Stomach (tissue), 19 donors: ENCODE measurements at places on chromosomes 6 and 20.
A peak's percentile ranks its signal among the peaks of the same experiment; 100 is the strongest.

DNA sequence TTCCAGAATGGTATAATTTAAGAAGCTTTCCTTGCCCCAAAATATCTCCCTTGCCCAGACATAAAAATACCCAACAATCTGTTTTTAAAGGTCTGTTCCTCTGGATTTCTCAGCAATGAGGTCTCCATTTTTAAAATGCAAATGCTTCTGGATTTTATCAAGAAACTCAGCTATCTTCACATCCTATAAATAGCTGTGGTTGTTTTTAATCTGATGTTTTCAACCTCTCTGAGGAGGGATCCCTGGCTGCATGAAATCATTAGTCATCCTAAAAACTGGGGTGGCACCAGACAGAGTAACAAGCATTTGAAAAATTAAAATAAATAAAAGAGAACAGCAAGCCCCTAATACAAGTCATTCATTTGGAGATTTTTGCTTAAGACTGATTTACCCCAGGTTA lies 168.5 kb upstream of the ID4 start:
- no peak for DNase-seq

GRCh38 chr6:53794720-53795339 lies at the start of gene LRRC1:
LRRC1 (plus strand) TSS chr6:53795005; CDS start chr6:53795257, 252 bp downstream.
- DNase-seq, result peak; percentile 98

GRCh38 chr6:83044091-83044768 lies 21.4 kb downstream of the UBE3D start:
- no peak for DNase-seq

- no peak for DNase-seq
Observed at GRCh38 chr6:2873643-2874042, 29.5 kb downstream of the SERPINB9 start.

DNA sequence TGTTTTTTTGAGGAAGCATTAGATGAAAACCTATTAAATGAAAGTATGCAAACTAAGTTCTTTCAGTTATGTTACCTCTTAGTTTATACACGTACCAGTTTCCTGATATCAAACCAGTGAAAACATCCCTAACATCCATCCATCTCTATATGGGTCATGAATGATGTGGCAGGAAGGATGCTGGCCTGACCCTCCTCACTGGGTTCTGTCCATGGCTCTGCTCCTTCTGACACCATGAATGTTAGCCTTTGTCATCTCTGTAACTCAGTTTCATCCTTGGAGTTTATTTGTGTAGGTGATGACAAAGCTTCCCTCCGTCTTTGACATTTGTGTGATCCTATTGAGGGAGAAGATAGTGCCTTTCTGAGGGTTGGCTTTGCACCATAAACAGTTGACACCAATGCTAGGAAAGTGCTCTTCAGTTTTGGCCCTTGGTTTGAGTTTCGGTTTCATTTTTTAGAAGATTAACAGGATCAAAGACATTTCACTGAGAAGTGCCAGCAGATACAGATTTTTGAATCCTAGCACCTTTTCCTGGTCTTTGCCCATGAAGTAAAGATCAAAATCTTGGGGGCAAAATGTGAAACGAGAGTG lies 72.0 kb upstream of the SCGN start:
- DNase-seq, result no peak

- DNase-seq, result no peak
Observed at GRCh38 chr20:4026093-4026601, 10.8 kb upstream of the RNF24 start.

DNA sequence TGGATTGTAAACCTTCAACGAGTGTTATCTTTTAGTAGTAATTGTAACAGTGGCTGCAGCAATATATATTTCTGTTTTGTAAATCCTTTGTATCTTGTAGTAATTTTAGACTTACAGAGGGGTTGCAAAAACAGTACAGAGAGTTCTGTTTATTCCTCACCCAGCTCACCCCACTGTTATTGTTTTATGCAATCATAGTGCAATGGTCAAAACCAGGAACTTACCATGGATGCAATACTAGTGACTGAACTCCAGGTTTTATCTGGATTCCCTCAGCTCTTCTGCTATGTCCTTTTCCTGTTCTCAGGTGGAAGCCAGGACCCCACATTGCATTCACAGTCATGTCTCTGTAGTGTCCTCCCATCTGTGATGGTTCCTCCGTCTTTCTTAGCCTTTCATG lies 42.5 kb upstream of the NKX2-2 start:
- no peak for DNase-seq

DNA sequence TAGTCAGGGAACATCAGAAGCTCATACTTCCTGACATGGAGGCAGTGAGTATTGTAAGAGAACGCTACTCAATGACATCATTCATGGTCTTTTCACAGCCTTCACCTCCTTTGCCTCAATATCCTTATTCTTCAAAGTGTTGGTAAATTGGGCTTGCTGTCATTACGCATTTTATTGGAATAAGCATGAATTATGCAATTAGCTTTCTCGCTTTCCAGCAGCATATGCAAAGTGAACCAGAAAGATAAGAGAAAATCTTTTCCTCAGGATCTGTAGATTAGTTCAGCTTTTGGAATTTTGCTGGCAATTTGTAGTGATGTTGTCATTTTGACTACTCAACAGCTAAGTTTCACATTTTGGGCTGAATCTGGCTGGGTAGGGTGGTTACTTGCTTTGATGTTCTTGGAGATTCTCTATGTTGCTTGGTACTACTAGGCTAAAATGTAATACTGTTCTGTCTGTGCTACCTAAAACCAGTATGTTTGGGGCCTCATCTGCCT lies 1012.1 kb downstream of the KIF16B start:
- DNase-seq, result no peak

- peak; percentile 21 for DNase-seq
Observed at GRCh38 chr6:19399406-19399805, 437.8 kb upstream of the ID4 start.

DNA sequence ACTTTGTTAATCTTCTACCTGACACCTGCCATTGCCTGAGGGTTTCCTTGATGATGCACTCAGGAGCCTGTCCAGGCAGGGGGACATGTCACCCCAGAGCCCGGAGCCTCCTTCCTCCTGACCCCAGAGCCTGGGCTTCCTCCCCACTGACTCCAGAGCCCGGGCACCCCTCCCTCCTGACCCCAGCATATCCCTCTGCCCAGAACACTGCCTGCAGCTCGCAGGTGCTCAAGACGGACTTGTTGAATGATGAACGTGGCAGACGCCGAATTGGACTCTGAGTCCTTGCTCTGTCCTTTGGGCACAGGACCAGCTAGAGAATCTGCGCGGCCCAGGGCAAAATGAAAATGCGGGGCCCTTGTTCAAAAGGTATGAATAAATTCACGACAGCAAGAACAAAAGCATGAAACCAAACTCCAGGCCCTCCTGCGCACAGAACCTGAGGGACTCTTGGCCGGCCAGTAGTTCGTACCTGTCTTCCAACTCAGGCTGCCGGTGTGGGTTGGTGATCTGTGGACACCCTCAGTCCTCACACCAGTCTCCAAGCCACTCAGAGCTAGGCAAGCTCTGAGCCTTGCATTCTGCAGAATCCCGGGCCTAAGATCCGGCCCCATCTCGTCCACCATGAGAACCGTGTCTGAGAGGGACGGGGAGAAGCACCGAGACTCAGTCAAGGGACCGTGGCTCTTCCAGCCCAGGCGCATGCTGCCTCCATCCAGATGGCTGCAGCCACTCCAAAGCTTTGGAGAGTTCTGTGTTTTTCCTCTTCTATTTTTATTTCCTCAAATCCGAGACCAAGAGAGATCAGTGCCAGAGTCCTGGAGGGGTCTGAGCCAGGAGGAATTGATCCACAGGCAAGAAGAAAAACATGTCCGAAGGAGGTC lies 104.7 kb downstream of the BMP7 start:
- DNase-seq, result no peak

DNA sequence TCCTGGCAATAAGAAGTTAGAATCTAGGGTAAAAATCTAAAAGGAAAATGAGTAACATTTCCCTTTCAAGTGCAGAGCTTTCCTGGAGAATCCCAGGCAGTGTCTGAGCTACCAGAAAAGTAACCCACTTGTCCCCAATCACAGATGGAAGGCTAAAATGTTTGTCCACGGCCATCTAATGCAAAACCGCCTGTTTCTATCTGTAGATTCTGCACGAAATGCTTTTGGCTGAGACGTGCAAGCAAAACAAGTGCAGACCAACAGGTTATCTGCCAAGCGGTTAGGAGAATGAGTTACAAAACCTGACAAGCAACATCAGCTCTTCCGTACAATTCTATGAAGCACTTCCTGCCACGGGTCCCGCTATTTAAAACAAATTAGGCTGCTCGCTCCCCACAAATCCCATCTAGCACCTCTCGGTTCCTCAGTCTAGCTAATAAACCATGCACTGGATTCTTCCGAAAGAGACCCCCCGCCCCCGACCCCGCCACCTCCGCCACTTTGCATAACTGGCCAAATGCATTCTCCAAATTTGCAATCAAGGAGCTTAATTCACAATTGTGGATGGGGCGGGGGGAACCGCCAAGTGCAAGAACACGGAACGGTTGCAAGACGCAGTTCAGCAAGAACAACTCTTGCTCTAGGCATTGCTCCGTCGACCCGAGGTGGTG lies 1.4 kb downstream of the ELOVL5 start:
- DNase-seq, result peak; percentile 62

- DNase-seq, result no peak
Observed at GRCh38 chr6:67887419-67887746, 747.7 kb upstream of the ADGRB3 start.

DNA sequence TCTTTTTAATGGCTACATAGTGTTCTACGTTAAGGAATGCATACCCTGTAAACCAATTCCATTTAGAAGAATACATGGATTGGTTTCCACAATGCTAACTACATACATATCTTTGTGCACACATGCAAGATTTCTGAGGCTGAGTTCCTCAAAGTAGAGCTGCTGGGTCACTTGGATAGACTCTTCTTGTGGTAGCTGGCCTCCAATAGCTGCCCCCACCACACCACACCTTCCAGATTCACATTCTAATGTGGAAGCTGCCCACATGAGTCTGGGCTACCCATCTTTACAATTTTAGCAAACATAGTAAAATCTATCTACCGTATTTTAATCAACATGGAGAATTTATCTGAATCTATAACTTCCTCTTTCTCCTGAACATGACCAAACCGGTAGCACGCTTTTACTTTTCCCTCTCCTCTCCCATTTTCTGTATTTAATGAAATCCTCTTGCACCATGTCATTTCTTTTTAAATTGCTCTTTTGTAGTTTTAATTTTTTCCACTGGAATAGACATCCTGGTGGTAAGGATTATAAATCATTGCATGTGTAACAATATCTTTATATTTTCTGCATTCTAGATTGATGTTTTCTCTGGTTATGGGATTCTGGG lies 74.7 kb upstream of the CITED2 start:
- no peak for DNase-seq

GRCh38 chr20:18011482-18011881 lies 42.7 kb downstream of the MGME1 start:
- no peak for DNase-seq

DNA sequence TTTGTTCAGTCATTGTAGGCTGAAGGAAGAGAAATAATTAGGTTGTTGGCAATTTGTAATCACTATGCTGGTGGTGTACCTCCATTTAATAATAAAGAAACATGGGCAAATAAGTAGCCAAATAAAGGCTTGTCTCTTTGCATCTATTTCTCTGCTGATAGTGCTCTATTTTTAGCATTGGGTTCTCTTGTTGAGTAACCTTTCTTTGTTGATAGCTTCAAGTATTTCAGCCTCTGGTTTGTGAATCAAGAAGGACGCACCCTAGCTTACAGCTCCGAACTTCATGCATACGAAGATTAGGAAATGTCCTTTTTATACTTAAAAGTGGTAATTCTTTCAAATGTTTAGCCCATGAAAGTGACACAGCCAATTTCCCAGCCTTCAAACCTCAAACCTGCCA lies 2.6 kb downstream of the PPP1R14C start:
- no peak for DNase-seq

DNA sequence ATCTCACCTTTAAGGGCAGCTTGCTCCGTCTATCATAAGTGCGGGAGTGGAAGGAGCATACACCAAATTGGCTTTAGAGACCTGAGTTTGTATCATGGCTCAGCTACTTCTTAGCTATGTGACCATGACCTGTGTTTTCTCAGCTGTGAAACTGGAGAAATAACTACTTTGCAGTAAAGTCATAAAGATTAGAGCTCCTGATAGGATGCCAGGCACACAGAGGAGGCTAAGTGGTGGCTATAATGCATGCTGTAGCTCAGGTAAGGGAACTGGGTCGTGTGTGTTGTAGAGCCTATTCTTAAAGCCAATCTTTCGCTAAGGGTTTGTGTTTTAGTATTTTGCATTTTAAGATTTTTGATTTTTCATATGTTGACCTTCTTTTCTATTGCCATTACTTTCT lies 451.5 kb upstream of the MAN1A1 start:
- no peak for DNase-seq

GRCh38 chr6:111604259-111605099 lies 1.2 kb downstream of the TRAF3IP2 start:
- peak; percentile 78 for DNase-seq

DNA sequence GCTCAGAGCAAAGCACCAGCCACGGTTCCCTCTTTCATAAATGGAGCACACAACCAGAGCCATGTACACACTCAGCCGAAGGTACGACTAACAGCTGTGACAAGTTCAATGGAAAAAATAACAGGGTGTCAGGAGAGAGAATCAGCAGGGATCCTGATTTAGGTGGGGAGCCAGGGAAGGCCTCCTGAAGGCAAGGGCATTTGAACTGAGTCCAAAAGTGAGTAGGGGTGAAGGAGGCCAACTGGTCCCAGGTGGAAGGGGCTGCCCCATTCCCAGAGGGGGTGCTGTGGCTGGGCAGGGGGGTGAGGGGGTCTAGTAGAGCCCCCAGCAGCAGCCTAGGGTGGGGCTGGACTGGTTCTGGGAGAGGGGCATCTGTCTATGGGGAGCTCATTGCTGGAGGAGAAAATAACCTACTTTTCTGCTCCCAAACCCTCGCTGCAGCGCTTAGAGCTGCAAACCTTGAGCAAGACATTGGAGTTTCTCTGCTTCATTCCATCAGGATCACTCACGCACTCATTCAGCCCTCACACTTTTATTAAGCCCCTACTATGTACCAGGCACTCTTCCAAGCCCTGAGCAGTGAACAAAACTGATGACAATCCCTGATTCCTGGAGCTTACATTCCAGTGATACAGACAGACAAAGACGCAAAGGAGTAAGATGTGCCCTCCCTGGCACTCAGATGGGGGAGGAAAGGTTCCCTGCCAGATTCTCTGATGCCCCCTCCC lies 113.5 kb downstream of the TOX2 start:
- DNase-seq, result peak; percentile 9

GRCh38 chr6:11586536-11586935 lies 49.0 kb downstream of the TMEM170B start:
- DNase-seq, result no peak

GRCh38 chr6:17096652-17097051 lies 5.2 kb upstream of the STMND1 start:
- no peak for DNase-seq

DNA sequence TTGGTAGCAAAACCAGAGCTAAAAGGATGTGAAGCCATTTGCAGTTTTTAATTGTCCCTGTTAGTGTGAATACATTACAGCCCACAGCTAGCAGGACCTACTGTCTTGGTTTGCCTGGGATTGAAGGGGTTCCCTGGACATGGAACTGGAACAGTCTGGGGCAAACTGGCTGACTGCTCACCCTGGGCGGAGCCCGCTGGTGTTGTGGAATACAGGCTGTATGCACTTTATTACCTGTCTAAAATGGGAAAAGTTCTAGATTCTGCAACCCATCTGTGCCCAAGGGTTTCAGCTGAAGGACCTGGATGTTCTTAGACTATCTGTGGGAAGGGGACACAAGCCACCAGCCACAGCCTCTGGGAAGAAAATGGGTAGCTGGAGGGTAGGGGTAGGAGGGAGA lies 12.2 kb upstream of the CDKN1A start:
- DNase-seq, result no peak

GRCh38 chr20:31740208-31740607 lies 1.1 kb downstream of the TPX2 start:
- no peak for DNase-seq
